ENCODE measurements at places on chromosomes 11 and 22. TPM values are rescaled to one million over a fixed set of nuclear protein-coding genes. Genes with fewer than 3 reads are reported as not detected.

GRCh38 chr11:2679011-2679676 is 20.6 kb downstream of the KCNQ1OT1 start:
- H3K27me3 ChIP-seq: no peaks in the 10 kb centered on the region
- no peak overlapping the region for H3K4me3 ChIP-seq
- no peaks in the 10 kb centered on the region for H3K36me3 ChIP-seq
- H3K4me1 ChIP-seq: peaks cover 7% of the 10 kb centered on the region
- no peak for DNase-seq

DNA sequence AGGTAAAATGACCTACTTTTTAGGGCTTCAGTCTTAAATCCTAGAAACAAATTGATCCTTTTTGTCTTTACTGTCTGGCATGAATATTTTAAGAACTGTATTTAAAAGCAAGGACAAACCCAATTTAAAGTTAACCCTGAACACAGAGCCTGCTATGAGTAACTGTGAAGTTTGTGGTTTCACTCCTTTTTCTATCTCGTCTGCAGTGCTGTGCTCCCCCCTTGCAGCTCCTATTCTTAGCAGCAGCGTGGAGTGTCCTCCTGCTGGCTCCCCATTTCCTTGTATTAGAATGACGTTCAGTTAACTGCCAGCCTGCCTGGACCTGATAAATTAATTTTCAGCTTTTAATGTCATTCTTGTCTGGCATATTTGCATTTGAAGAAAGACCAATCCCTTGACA is 40.0 kb upstream of the LRRC4C start:
- peaks cover 4% of the 10 kb centered on the region for H3K36me3 ChIP-seq
- H3K27me3 ChIP-seq: no peaks in the 10 kb centered on the region
- H3K4me3 ChIP-seq: no peak overlapping the region
- no peak for DNase-seq

- no peak overlapping the region for H3K27ac ChIP-seq
- no peak overlapping the region for H3K4me3 ChIP-seq
Observed at GRCh38 chr11:44033411-44033850, 14.3 kb upstream of the ACCSL start.

Gene CRYBB3
- 0.77 TPM for total RNA-seq

GRCh38 chr22:23431337-23432072 is 148.6 kb downstream of the IGLL1 start:
- H3K4me3 ChIP-seq: no peak overlapping the region
- no peak for DNase-seq
- no peak overlapping the region for H3K27ac ChIP-seq
- peaks cover 5% of the 10 kb centered on the region for H3K4me1 ChIP-seq
- H3K36me3 ChIP-seq: peaks cover 13% of the 10 kb centered on the region
- H3K27me3 ChIP-seq: no peaks in the 10 kb centered on the region

GRCh38 chr22:48628891-48629543 is 1198.7 kb downstream of the BRD1 start:
- no peak overlapping the region for H3K4me3 ChIP-seq
- H3K27me3 ChIP-seq: peaks cover 19% of the 10 kb centered on the region
- no peak overlapping the region for H3K27ac ChIP-seq
- DNase-seq: no peak
- peaks cover 5% of the 10 kb centered on the region for H3K4me1 ChIP-seq
- H3K36me3 ChIP-seq: no peaks in the 10 kb centered on the region

Gene GPHA2
- total RNA-seq: 0.58 TPM

- H3K27me3 ChIP-seq: no peaks in the 10 kb centered on the region
- no peaks in the 10 kb centered on the region for H3K36me3 ChIP-seq
- no peak for DNase-seq
Observed at GRCh38 chr22:27560781-27561180, 240.8 kb downstream of the MN1 start.

- peaks cover 4% of the 10 kb centered on the region for H3K36me3 ChIP-seq
- DNase-seq: no peak
- H3K4me1 ChIP-seq: peaks cover 42% of the 10 kb centered on the region
- no peaks in the 10 kb centered on the region for H3K27me3 ChIP-seq
- H3K27ac ChIP-seq: no peak overlapping the region
Observed at GRCh38 chr11:126331286-126331685, 24.2 kb upstream of the ST3GAL4 start.

DNA sequence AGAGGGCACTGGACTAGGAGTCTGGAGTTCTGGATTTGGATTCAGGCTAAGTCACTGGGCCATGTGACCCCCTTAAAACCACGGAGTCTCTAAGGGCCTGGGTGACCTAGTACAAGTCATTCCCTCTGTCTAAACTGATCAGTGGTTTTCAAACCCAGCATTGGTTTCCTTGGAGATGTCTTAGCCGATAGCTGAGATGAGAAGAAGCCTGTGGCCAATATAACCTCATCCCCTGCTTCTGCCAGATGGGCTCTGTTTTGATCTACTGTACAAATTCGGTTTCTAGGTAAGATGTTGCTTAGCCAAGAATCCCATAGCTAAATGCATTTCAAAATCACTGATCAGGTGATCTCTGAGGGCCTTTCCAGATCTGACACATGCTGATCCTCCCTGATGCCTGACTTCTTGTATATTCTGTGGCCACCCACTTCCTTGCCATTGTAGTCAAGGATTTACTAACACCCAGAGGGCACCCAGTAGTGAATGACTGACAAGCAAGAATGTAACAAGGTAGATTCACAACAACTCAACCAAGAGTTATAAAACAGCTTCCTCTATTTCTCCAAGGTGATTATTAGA is 53.1 kb downstream of the GALNT18 start:
- peak overlapping the region; percentile 27 for H3K4me3 ChIP-seq
- H3K36me3 ChIP-seq: no peaks in the 10 kb centered on the region
- DNase-seq: peak; percentile 14
- peaks cover 39% of the 10 kb centered on the region for H3K4me1 ChIP-seq

DNA sequence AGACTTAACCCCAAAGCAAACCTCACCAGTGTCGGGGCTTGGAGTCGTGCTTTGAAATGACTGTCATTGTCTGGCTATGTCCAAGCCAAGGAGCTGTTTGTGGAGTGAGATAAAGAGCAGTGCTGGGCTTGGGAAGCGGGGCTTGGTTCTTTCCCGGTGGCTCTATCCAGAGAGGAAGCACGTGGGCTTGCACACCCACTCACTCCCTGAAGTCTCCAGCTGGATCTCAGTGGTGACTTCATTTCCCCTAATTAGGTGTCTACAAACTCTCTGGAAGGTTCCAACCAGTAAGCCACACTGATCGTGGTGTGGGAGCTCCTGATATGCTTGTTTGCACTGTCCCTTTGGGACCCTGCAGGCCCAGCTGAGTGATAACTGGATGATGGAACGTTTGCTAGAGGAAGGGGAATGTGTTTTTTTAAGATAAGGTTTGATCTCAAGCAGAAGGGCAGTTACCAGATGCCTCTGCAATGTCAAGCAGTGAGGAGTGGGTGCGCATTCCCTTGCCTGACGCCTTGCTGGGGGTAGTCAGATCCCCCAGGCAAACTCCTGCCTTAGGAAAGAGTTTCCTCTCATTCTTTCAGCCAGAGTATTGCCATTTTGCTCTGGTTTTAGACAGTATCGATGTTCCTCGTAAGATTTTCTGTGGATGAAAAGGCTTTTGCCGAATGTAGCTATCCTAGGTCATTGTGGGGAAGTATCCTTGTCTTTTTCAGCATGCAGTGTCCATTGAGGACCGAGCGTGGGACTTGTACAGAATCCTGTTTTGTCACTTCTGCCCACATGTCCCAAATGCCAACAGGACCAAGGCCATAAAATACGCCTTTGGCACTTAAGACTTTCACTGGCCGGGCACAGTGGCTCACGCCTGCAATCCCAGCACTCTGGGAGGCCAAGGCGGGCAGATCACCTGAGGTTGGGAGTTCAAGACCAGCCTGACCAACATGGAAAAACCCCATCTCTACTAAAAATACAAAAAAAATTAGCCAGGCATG is 90.9 kb downstream of the MICAL2 start:
- H3K36me3 ChIP-seq: peaks cover 39% of the 10 kb centered on the region
- peak overlapping the region; percentile 91 for H3K4me3 ChIP-seq
- DNase-seq: no peak

Gene APOBEC3F
- total RNA-seq: 44.8 TPM

Gene MOV10L1
- total RNA-seq: 0.25 TPM

Gene DUSP18
- total RNA-seq: 14.3 TPM

DNA sequence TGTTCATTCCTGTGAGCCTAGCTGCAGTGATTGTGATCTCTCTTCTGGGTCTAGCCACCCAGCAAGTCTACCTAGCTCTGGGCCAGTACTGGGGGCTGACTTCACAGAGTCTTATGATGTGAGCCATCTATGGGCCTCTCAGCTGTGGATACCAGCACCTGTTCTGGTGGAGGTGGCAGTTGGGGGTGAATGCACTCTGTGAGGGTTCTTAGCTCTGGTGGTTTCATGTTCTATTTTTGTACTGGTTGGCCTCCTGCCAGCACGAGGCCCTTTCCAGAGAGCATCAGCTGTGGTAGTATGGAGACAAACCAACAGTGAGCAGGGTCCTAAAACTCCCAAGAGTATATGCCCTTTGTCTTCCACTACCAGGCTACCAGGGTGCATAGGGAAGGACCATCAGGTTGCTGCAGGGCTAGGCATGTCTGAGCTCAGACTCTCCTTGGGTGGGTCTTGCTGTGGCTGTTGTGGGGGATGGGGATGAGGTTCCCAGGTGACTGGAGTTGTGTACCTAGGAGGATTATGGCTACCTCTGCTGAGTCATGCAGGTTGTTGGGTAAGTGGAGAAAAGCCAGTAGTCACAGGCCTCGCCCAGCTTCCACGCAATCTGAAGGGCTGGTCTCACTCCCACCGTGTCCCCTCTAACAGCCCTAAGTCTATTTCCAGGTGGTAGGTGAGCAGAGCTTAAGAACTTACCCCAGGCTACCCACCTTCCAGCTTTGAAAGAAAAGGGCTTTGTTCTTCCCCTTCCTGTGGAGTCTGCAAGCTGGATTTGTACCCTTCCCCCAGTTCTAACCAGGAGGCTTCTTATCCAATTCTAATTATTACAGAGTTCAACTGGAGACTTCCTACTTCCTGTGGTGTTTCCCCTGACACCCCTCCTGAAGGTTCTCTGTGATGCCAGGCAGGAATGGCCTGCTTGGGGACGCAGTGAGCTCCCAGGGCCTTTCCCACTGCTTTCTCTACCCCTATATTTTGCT is 250.7 kb downstream of the LUZP2 start:
- no peak overlapping the region for H3K4me3 ChIP-seq
- H3K4me1 ChIP-seq: no peaks in the 10 kb centered on the region
- DNase-seq: no peak
- no peak overlapping the region for H3K27ac ChIP-seq

Gene CPT1B
- 88.0 TPM for total RNA-seq

Gene SLC43A1
- 53.9 TPM for total RNA-seq

Gene CCDC81
- 0.44 TPM for total RNA-seq

Gene ABCG4
- total RNA-seq: 0.09 TPM

GRCh38 chr11:12436266-12436665 is 58.9 kb downstream of the PARVA start:
- H3K27ac ChIP-seq: no peak overlapping the region
- H3K36me3 ChIP-seq: no peaks in the 10 kb centered on the region
- DNase-seq: no peak
- H3K27me3 ChIP-seq: no peaks in the 10 kb centered on the region
- H3K4me3 ChIP-seq: no peak overlapping the region

- peak overlapping the region; percentile 82 for H3K4me3 ChIP-seq
- H3K36me3 ChIP-seq: no peaks in the 10 kb centered on the region
- peaks cover 41% of the 10 kb centered on the region for H3K4me1 ChIP-seq
Observed at GRCh38 chr11:46390331-46391171, 1.0 kb downstream of the CHRM4 start.

Gene FOLR3
- total RNA-seq: not detected

DNA sequence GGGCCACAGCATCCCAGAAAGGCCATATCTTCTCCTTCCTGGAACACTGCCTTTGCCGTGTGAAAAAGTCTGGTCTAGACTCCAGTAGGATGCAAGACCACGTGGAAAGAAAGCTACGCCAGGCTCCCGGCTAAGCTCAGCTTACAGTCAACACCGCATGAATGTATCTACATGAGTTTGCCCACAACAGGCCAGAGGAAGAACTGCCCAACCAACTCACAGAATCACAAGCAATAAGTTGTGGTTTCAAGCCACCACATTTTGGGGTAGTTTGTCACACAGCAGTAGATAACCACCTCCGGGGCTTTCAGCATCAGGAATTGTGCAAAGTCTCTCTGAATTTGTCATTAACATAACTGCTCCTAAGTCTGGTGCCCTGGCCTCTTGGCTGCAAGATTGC is 27.3 kb downstream of the HSPA8 start:
- H3K4me1 ChIP-seq: peaks cover under 1% of the 10 kb centered on the region
- H3K4me3 ChIP-seq: no peak overlapping the region
- no peak for DNase-seq
- no peaks in the 10 kb centered on the region for H3K27me3 ChIP-seq

Gene MTNR1B
- not detected for total RNA-seq

- DNase-seq: no peak
- H3K27ac ChIP-seq: no peak overlapping the region
- H3K36me3 ChIP-seq: no peaks in the 10 kb centered on the region
- H3K4me1 ChIP-seq: peaks cover 8% of the 10 kb centered on the region
Observed at GRCh38 chr11:8035200-8035855, 45.7 kb upstream of the TUB start.

Gene NXPE4
- total RNA-seq: not detected

GRCh38 chr11:6693342-6694228 is 10.4 kb upstream of the MRPL17 start:
- H3K36me3 ChIP-seq: peaks cover 4% of the 10 kb centered on the region
- peak overlapping the region; percentile 96 for H3K27ac ChIP-seq
- H3K4me1 ChIP-seq: peaks cover 33% of the 10 kb centered on the region
- DNase-seq: peak; percentile 61

- H3K4me1 ChIP-seq: no peaks in the 10 kb centered on the region
- H3K36me3 ChIP-seq: no peaks in the 10 kb centered on the region
- no peak overlapping the region for H3K4me3 ChIP-seq
- no peaks in the 10 kb centered on the region for H3K27me3 ChIP-seq
- H3K27ac ChIP-seq: no peak overlapping the region
- no peak for DNase-seq
Observed at GRCh38 chr22:32957200-32957803, 100.9 kb downstream of the SYN3 start.

Gene HTR3B
- total RNA-seq: not detected

Gene C11orf86
- total RNA-seq: not detected

DNA sequence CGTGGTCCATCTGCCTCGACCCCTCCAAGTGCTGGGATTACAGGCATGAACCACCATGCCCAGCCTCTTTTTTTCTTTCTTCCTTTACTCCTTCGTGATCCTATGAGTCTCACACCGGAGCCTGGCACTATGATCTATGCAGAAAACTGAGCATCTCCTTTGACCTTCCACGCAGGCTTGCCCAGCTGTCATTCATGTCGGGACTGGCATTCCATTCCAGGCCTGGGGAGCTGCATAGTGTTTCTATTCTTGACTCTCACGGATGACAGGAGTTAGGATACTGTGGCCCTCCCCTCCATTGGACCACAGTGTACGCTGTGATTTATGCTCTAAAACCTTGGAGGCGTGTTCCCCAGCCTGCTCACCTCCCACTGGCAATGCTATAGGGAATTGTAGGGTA is 611.8 kb downstream of the BRD1 start:
- H3K4me3 ChIP-seq: no peak overlapping the region
- H3K36me3 ChIP-seq: peaks cover 6% of the 10 kb centered on the region
- H3K4me1 ChIP-seq: no peaks in the 10 kb centered on the region
- DNase-seq: no peak
- H3K27me3 ChIP-seq: peaks cover 18% of the 10 kb centered on the region
